T-cell (primary cell): ENCODE measurements at places on chromosomes 2 and 18. TPM values are rescaled to one million over a fixed set of nuclear protein-coding genes. Genes with fewer than 3 reads are reported as not detected.

Gene KLHL30
- total RNA-seq: not detected

Gene SCYGR4
- not detected for total RNA-seq

Gene ZSWIM2
- total RNA-seq: not detected

Gene TEX44
- total RNA-seq: not detected

Gene TGFA
- total RNA-seq: 1.2 TPM

Gene TMEM247
- total RNA-seq: not detected

Gene SAG
- not detected for total RNA-seq

Gene SLC14A1
- 1.8 TPM for total RNA-seq

Gene SPP2
- not detected for total RNA-seq

Gene CAPN14
- total RNA-seq: 0.55 TPM

Gene CEP76
- 6.8 TPM for total RNA-seq

Gene DTYMK
- 18.2 TPM for total RNA-seq

Gene ZNF407
- 22.9 TPM for total RNA-seq

Gene TXNDC2
- not detected for total RNA-seq

Gene DPP10
- total RNA-seq: not detected

Gene TUBB8B
- not detected for total RNA-seq

Gene EFEMP1
- 0.30 TPM for total RNA-seq

Gene SH3BP4
- total RNA-seq: 0.50 TPM

Gene OR6B2
- not detected for total RNA-seq

Gene MEP1B
- not detected for total RNA-seq

Gene STRN
- 27.8 TPM for total RNA-seq

Gene CERKL
- total RNA-seq: 0.06 TPM

Gene ELAC1
- total RNA-seq: 8.2 TPM

Gene CHRND
- not detected for total RNA-seq

Gene TMBIM1
- 166 TPM for total RNA-seq

Gene GKN1
- not detected for total RNA-seq

Gene MDH1B
- total RNA-seq: 0.20 TPM

Gene TOGARAM2
- 2.2 TPM for total RNA-seq

Gene KRTCAP3
- 21.0 TPM for total RNA-seq

Gene GALNT14
- not detected for total RNA-seq

Gene RAPH1
- total RNA-seq: 3.9 TPM

Gene DOK1
- 36.5 TPM for total RNA-seq

Gene REG1A
- 11.7 TPM for total RNA-seq

Gene TMEM198
- 0.69 TPM for total RNA-seq

Gene FAM210A
- total RNA-seq: 9.1 TPM

Gene STON1
- 3.3 TPM for total RNA-seq

Gene NYAP2
- not detected for total RNA-seq

Gene ZC3H15
- total RNA-seq: 44.6 TPM
